ENCODE measurements at places on chromosomes 1 and 21. TPM values are rescaled to one million over a fixed set of nuclear protein-coding genes. Genes with fewer than 3 reads are reported as not detected.

DNA sequence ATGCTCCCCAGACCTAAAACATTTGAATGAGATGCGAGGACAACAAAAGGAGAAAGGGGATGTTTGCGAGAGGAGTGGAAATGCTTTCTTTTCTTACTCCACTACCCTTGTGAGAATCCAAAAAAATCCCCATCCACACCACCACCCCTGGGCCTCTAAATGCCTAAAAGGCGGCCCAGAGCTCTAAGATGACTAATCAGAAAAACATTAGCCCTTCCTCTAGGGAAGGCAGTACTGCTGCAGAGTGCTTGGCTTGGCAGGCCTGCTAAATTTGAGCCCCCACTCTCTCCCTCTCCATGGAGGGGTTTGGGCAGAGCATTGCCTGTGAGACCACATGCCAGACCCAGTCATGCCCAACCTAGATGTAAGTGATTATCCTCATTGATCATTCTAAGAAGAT lies 347.9 kb downstream of the USH2A start:
- no peak for DNase-seq

- no peak for DNase-seq
Measured at GRCh38 chr1:177631770-177632169, 338.1 kb downstream of the SEC16B start.

GRCh38 chr1:112688781-112689193 lies 14.3 kb downstream of the MOV10 start:
- no peak for DNase-seq

- no peak for DNase-seq
Measured at GRCh38 chr1:89908672-89909436, 86.1 kb upstream of the ZNF326 start.

- no peak for DNase-seq
Measured at GRCh38 chr1:231279683-231280082, 38.7 kb downstream of the GNPAT start.

GRCh38 chr1:234618737-234619049 lies 8.7 kb upstream of the IRF2BP2 start:
- no peak for DNase-seq

- DNase-seq: no peak
Measured at GRCh38 chr1:231850786-231851185, 224.2 kb downstream of the DISC1 start.

GRCh38 chr21:44087426-44088400 lies 19.5 kb upstream of the PWP2 start:
- no peak for DNase-seq

DNA sequence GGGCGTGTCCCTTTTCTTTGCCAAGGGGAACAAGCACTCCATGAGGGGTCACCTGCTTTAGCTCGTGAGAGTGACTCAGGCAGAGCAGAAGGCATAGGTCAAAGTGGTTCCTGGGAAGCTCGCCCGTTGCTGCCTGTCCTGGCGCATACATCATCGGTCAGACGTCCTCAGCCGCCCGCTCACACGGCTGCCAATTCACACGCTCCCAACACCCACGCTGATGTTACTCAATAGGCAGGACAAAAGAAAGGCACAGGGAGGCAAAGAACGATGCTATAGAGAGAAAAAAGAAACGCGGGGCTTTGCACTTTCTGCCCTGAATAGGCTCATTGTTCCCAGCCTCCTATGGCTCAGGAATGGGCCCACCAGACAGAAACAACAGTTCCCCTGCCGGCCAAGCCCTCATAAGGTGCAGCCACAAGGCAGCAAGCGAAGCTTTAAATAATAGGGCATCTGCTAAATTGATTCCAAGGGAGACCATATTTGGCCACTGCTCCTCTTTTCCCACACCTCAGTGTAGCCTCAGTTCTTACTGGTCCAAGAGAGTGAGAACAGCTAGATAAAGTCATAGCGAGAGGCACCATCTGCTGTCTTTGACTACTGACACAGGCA lies 38.7 kb downstream of the VTCN1 start:
- peak; percentile 83 for DNase-seq

DNA sequence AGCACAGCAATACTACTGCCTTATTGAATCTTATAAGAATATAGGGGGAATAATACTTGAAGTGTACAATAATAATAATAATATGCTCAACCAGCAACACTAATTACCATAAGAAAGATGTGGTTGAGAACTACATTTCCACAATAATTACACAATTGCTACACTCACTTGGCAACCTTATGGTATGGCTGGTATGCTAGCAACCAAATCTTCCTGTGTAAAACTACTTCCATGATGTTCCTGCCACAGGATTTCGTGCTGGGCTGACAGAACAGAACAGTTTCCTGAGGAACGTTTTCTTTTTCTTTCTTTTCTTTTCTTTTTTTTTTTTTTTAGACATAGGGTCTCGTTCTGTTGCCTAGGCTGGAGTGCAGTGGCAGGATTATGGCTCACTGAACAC lies 50.6 kb downstream of the KIF26B start:
- no peak for DNase-seq

DNA sequence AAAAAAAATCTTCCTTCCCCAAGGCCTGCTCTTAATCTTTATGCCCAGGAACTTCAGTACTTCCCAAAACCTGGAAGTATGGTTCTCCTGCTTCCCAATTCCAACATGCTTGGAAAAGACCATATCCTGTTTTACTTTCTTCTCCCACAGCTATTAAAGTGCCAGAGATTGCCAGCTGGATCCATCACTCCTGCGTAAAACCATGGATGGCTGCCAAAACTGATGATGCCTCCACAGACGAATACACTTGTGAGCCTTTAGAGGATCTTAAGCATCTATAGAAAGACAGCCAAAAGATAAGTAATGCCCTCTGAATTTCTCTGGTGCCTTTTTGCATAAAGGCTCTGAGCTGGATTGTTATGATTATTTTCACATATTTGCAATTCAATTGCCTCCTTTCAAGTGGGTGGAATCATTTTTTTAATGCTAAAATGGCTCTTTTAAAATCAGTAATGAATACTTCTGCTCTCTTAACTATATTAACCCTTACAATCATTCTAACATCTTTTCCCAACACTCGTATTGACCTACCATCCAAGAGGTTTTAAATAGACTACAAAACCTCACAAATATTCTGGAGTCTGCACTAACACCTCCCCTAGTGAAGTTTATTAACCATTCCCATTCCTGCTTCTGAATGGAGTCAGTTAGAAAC lies 1807.8 kb downstream of the BRINP3 start:
- DNase-seq: no peak

DNA sequence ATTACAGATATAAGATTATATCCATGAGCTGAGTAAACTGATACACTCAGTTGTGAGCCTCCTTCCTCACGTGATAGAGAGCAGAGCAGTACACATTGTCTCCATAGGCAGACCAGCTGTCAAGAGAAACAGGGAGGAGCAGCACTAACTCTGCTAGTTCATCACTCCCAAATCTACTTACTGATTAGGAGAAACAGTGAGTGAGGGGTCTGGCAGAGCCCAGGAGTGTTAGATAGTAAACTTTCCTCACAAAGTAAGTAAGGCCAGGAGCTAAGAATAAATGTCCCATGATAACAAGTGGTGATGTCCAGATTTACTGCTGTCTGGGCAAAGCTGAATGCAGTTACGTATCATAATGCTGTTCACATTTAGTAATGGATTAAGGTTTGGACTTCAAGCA lies 168.6 kb upstream of the KCNK2 start:
- DNase-seq: no peak

DNA sequence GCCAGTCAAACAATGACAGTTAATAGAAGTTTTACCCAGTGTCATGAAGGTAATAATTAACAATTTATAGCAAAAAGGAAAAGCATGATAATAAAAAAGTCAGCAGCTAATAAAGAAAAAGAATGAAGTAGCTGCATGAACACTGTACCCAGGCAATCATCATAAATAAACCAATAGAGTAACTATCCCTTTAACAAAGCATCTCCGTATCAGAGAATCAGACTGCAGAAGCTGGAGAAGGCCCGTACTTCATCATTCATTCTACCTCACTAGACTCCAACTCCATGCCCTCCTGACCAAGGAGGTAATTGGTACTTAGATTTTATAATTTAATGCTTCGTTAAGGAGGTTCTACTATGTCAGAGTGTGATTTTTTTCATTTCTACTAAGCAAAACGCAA lies 140.5 kb downstream of the NEGR1 start:
- no peak for DNase-seq

DNA sequence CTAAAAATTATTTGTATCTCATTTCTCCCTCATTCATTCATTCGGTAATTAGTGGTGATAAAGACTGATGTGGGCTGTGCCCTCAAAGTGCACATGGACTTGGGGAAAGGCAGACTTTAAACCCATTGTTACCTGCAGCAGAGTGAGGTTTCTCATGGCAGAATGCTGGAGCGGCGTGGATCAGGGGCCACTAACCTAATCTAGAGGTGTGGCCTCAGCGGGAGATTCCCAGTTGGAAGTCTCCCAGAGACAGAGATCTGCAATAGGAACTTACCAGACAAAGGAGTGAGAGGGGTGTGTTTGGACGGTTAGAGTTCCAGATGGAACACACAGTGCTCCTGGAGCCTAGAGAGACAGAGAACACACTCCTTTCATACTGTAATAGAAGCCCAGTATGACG lies 73.5 kb downstream of the VPS26C start:
- peak; percentile 57 for DNase-seq

- no peak for DNase-seq
Measured at GRCh38 chr1:155127967-155128754, 485 bp downstream of the EFNA1 start.

- DNase-seq: no peak
Measured at GRCh38 chr1:67612788-67613241, 72.2 kb upstream of the GADD45A start.

DNA sequence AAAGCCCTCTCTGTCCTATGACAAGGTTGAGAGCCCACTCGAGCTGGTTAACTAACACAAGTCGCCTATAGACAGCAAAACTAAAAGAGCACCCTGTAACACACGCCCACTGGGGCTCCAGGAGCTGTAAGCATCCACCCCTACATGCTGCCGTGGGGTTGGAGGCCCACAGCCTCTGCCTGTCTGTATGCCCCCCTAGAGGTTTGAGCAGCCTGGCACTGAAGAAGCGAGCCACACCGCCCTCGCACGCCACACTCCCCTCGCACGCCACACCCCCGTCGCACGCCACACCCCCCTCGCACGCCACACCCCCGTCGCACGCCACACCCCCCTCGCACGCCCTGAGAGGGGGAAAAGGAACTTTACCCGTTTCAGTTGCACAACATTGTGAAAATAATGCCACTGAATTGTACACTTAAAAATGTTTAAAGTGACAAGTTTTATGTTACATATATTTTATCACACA lies 13.2 kb upstream of the HMGCL start:
- DNase-seq: peak; percentile 8

DNA sequence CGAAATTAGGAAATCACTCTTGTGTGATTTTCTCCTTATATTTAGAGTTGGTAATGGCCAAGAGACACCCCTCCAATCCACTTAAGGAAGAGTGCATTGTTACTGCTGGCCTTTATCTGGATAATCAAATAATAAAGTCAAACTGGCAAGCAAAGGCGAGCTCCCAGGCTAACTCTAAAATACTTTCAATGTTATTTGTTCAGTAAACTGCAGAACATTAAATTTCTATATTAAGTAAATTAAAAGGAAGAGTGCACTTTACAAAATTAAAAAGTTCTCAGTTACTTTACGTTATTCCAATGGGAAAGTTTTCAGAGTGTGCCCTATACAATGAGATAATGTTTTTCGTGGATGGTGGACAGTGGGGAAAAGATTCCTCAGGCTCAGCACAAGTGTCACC lies 562.4 kb upstream of the BEND5 start:
- DNase-seq: no peak

DNA sequence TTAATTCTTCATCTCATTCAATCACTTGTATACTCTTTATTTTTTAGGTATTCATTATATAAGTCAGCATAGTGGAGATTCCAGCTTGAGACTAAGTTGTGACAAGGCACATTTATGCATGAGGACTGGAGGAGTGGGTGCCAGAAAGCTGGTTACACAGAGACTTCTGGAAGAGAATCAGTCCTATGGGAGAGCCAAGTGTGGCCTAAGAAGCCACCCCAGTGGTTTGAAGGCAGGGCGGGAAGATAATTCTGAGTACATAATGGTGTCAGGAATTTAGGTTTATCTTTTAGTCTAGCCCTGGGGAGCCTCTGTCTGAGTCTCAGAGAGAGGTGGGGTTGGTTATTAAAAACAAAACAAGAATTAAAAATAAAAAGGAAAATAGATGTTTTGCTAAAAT lies 83.0 kb downstream of the SPAG17 start:
- no peak for DNase-seq

GRCh38 chr1:182340233-182341058 lies 51.1 kb downstream of the GLUL start:
- no peak for DNase-seq

- DNase-seq: no peak
Measured at GRCh38 chr21:29279558-29279957, 19.2 kb upstream of the BACH1 start.

DNA sequence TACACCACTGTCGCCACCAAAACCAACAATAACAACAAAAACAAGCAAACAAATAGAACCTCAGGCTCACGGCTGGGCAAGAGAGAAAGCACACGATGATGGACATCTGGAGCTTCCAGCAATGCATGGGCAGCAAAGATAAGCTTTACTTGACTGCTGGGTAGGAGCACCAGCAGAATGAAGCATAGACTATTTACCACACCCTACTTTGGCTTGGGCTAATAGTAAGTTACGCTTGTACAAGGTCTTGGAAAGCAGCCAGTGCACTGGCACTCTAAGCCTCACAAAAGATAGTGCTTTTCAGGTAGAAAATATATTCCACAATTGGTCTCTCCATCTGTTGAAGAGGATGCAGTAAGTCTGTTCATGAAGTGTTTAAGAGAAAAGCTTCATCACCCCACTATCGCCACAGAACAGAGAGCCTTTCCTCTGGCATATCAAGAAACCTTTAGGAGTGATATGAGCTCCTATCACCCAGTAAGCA lies 13.6 kb downstream of the ADIPOR1 start:
- DNase-seq: no peak

DNA sequence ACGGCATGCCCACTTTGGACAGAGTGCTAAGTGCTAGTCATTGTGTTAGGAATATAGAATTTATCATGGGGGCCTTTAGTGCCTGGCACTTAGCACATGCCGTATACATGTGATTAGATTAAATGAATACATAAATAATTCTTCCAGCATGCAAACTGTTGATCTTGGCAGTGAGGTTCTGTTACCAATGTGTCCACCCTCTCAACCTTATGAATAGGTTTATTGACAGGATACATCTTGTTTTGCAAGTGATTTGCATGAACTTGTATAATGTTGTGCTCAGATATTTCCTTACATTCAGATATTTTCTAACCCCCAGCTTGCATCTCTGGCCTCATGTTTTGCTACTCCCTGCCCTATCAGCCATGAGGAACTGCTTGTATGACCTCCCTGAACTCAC lies 60.3 kb upstream of the ZNF648 start:
- no peak for DNase-seq

The HAO2 gene
- total RNA-seq: not detected

The LMOD1 gene
- total RNA-seq: 2.4 TPM

The SPATA6 gene
- 18.5 TPM for total RNA-seq

The ERG gene
- not detected for total RNA-seq

The SLAMF6 gene
- not detected for total RNA-seq

The CCDC17 gene
- 0.06 TPM for total RNA-seq

The TAL1 gene
- total RNA-seq: not detected

The CACNA1E gene
- total RNA-seq: not detected

All from G401 (cell line).